ENCODE measurements at places on chromosomes 7 and 10.
A peak's percentile ranks its signal among the peaks of the same experiment; 100 is the strongest.

GRCh38 chr7:38310591-38311101 lies 37.2 kb upstream of the TARP start:
- DNase-seq: no peak

DNA sequence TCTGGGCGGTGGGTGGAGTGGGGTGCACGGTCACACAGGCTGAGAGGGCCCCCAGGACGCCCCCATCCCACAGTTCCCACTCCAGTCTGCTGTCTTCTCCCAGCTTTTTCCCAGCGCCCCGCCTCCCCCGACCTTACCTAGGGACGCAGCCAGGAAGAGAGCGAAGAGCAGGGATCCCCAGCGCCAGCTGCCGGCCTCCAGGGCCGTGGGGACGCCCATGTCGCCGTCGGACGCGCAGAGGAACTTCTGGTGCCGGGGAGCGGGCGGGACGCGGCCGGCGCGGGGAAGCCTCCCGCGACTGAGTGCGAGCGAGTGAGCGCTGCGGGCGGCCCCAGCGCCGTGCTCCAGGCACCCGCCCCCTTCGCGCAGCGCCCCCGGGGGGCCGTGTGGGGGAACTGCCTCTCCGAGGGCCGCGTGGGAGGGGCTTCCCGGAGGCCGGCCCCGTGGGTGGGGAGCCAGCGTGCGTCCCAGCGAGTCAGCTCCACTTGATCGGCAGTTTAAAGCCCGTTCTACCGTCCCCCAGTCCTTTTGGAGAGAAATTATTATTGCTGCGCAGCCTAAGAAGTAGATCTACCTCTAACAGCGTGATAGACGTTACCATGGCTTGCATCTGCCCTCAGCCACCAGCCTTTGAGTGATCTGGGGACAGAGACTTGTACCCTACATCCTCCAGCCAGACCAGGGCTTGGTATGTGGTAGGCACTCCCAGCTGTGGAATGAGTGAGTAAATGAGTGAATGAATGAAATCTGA lies at the start of gene VSIR:
TSS of gene VSIR (minus strand) at position 300 of the 751 bp plus-strand sequence. CDS start at position 219, 81 bp downstream.
- peak; percentile 32 for DNase-seq

GRCh38 chr10:131145756-131146155 lies 165.8 kb downstream of the TCERG1L start:
- no peak for DNase-seq

DNA sequence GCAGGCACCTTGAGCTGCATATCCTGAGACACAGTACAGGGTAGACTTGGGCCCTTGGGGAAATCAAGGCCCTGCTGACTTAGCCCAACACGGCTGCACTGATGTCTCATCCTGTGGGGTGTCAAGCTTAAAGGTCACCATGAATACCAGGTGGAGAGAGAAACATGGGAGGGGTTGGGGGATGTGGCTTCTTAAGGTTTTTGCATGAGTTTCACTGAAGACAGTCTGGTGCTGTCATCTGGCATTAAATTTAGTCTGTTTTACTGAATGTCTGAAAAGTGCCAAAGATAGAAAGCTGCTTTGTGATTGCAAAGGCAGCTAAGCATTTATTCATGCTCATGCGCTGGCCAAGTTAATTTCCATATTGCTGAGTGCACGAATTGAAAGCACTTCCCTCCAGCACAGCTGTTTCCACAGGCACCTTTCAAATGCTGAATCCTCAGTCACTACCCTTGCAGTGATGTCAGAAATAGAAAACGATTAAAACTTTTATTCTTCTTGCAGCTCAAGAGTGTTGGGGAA lies 102.1 kb downstream of the OSBPL3 start:
- DNase-seq: no peak

DNA sequence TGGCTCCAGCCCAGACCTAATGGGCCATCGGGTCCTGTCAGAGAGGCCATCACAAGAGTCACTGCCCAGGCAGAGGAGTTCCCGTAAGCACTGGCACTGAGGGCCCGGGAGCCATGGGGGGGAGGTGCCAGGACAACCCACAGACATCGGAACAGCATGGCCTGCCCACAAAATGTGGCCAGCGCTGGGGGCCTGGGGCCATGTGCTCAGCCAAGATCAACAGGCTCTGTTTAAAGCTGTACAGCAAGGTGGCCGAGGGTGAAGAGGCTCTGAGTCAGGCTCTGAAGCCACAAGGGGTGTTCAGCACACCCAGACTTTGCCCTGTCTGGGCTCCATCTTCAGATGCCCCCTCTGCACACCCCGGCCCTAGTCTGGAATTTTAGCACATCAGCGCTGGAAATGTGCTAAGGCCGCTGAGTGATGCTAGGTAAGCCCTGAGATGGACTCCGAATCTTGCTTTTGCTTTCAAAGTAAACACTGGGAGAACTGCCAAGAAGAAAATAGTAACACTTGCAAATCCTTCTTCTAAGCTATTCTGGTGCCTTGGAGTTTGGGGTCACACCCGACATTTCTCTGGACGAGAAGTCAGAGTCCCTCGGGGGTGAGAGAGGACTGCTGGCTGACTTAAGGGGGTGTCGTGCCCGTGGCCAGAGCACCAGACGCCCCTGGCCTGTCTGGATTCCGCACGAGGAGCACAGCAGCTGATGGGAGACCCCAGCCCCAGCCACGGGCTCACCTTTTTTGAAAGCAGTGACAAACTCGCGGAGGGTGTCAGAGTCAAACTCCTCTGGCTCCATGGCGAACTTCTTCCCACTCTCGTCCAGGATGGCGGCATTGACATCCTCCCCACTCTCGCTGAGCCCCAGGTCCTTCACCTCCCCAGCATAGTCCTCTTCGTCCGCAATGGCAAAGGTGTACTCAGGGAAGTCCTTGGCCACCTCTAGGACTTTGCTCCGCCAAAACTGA lies 23.6 kb downstream of the PDIA4 start:
- no peak for DNase-seq

GRCh38 chr7:142482891-142483658 lies 225.2 kb upstream of the PRSS58 start:
- no peak for DNase-seq

DNA sequence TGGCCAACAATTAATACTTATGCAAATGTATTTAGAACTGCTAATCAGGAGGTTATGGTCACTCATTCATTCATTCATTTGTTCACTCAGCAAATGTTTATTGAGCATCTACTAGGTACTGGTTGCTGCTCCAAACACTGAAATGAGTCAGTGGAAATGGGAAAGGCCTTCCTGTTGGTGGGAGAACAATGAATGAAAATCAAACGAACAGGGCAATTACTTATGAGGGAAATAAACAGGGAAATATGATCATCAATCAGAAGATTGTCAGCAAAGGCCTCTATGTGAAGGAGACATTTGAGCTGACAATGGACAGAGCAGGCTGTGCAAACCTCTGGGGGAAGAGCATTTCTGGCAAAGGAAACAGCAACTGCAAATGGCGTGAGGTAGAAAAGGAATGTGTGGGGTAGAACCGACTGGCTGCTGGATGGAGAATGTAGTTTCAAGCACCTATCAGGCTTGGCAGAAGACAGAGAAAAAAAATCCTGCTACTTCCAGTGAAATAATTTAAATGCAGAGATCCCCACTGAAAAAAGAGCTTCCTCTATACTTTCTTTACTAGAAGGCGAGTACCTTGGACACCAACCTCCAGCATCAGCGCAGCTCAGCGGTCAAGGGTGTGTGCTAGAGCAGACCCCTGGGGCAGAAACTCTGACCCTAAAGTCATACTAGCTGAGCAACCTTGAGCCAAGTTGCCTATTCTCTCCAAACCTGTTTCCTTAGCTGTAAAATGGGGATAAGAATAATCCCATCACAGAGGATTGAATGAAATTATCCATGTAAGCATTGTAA lies 108.8 kb upstream of the EEPD1 start:
- DNase-seq: no peak

DNA sequence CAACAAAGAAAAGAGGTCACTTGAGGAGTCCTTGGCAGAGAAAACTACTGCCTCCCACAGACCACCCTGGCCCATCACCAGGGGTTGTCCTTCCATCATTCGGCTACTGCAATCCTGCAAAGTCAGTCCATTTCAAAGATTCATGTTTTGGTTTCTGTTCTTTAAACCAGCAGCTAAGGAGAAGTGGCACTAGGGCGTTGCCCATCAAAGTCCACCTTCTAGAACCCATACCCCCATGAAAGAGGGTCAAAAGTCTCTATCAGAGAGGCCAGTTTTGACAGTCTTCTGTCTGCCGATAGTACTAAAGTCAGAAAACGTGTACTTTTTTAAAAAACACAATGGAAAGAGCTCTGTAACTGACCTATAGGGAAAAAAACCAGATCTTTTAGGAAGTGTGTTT lies 14.4 kb downstream of the CCDC6 start:
- no peak for DNase-seq

- DNase-seq: no peak
Measured at GRCh38 chr7:99011706-99012404, 132.1 kb downstream of the SMURF1 start.

DNA sequence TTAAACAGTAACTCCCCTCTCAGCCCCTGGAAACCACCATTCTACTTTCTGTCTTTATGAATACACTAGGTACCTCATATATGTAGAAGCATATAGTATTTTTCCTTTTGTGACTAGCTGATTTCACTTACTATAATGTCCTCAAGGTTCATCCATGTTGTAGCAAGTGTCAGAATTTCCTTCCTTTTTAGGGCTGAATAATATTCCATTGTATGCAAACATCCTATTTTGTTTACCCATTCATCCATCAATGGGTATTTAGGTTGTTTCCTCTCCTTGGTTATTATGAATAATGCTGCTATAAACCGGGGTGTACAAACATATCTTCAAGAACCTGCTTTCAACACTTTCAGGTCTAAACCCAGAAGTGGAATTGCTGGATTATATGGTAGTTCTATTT lies 125.3 kb downstream of the SGMS1 start:
- DNase-seq: no peak

DNA sequence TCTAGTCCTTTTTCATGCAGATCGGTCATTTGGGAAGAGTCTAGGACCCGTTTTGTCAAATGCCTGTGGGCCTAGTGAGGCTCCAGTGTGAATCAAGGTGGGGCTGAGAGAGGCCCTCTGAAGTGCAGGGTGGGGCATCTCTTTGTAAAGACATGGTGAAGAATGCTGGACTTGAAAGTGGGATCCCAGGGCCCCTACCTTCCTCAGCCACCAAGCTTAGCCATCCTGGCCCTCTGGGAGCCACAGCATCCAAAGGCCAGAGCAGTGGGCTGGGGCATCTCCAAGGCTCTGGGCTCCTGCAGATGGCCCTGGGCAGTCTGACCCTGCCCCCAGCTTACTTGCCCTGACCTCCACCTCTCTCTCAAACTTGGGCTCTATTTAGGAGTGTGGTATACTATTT lies 78.5 kb downstream of the ADCY1 start:
- DNase-seq: no peak

- DNase-seq: no peak
Measured at GRCh38 chr7:28688651-28689050, 269.5 kb downstream of the TRIL start.

DNA sequence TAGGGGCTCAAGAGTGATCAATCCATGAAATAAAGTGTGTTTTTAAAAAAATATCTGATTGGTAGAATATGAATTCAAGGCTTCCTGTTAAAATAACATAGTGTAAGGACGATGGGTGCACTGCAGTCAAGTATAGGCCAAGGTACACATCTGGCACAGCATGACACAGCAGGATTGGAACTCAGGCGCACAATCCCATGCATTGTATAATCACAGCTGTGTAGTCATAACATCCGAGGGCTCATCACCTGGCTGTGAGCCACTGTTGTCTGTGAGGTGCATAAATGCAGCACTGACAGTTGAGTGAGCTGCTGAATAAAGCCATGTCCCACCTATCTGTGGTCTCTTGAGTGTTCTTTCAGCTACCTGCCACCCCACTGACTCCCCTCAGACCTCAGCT lies 142.3 kb upstream of the HPS1 start:
- DNase-seq: no peak

GRCh38 chr10:64813391-64813790 lies 1292.2 kb downstream of the REEP3 start:
- no peak for DNase-seq

DNA sequence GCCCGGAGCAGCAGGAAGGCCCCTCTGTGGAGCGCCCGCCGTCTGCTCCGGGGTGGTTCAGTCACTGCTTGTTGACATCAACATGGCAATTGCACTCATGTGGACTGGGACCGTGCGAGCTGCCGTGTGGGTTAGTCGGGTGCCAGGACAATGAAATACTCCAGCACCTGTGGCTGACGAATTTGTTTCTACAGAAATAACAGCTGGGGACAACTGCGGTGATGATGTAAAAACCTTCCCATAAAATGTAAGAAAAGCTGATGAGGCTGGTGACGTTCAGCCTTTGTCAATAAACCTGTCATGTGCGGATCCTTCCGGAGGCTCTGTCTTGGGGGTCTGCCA lies 5.6 kb downstream of the GPER1 start:
- no peak for DNase-seq

- no peak for DNase-seq
Measured at GRCh38 chr7:130891254-130892094, 157.5 kb upstream of the KLF14 start.

- no peak for DNase-seq
Measured at GRCh38 chr7:144508702-144509101, 105.2 kb upstream of the NOBOX start.

GRCh38 chr7:118626739-118627138 lies 402.2 kb downstream of the ANKRD7 start:
- DNase-seq: no peak

DNA sequence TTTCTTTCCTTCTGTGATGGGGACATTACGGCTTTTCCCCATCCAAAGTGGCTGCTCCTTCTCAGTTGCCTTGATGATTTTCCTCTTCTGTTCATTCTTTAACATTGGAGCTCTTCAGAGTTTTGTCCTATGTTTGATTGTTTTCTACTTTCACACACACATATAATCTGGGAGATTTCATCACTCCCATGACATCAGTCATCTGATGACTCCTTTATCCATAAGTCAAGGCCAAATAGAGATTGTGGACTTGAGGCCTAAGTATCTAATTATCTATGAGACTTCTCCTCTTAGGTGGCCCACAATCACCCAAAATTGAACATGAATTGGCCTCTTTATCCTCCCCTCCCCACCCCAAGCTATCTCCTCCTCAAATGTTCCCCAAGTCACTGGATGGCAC lies 5.3 kb upstream of the COL1A2 start:
- no peak for DNase-seq

DNA sequence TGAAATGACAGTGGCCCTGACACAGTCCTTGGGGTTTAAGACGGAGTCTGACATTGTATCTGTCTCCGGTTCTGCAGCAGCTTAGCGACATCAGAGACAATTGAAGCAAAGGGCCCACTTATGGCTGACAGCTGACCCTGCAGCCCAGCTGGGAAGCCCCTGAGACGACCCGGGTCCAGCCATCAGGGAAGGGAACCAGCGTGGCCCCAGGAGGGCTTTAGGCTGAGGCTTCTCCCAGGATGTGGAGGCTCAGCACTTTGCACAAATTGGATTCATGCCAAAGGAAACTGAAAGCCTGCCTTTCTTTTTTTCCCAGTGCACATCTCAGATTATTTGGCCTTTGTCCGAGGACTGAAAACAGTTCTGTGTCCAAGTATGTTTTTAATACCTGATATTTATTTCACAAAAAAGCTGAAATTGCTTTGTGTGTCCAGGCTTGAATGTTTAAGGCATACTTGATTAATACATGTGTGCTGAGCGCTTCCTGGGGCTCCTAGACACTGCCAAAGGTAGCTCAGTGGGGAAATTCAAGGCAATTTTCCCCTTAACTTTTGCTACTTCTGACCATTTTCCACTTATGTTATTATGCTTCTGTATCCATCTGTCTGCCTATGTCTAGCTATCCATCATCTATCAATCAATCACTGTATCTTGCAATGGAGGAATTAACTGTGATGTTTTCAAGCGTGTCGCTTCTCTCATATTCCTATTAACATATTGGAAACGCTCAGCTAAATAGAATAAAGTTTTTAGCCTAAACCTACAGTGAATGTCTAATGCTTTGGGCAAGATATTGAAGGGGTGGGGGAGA lies 34.8 kb downstream of the KLF6 start:
- DNase-seq: no peak

GRCh38 chr10:132118366-132118765 lies 52.6 kb downstream of the JAKMIP3 start:
- no peak for DNase-seq
